ENCODE measurements at places on chromosomes 3 and 15.

GRCh38 chr15:48992545-48992944, 28.8 kb upstream of the SHC4 start:
- DNase-seq = no peak

GRCh38 chr3:156978481-156978961, 152.4 kb downstream of the LEKR1 start:
- no peak for DNase-seq

- DNase-seq = no peak
Observed at GRCh38 chr3:114741066-114741465, 406.0 kb downstream of the ZBTB20 start.

- DNase-seq = no peak
Observed at GRCh38 chr3:9223672-9224071, 25.8 kb downstream of the SRGAP3 start.

GRCh38 chr3:186991470-186991869, 61.1 kb downstream of the ST6GAL1 start:
- no peak for DNase-seq

GRCh38 chr15:33894193-33894592, 74.1 kb upstream of the CHRM5 start:
- no peak for DNase-seq

DNA sequence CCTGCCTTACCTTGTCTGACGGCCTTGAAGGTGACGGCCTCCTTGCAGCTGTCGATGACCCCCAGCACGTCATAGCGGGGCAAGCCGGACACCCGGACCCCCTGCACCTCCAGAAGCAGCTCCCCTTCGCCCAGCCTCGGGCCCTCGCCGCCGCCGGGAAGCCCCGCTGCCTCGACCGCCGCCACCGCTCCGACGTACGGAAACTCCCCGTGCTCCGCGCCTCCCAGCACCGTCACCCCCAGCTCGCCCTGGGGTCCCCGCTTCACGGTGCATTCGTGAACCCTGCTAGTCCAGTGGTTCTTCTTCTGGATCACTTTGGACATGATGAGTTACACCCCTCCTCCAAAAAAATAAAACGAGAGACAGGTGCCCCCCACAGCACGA, 740 bp downstream of the MAGI1 start:
- no peak for DNase-seq

DNA sequence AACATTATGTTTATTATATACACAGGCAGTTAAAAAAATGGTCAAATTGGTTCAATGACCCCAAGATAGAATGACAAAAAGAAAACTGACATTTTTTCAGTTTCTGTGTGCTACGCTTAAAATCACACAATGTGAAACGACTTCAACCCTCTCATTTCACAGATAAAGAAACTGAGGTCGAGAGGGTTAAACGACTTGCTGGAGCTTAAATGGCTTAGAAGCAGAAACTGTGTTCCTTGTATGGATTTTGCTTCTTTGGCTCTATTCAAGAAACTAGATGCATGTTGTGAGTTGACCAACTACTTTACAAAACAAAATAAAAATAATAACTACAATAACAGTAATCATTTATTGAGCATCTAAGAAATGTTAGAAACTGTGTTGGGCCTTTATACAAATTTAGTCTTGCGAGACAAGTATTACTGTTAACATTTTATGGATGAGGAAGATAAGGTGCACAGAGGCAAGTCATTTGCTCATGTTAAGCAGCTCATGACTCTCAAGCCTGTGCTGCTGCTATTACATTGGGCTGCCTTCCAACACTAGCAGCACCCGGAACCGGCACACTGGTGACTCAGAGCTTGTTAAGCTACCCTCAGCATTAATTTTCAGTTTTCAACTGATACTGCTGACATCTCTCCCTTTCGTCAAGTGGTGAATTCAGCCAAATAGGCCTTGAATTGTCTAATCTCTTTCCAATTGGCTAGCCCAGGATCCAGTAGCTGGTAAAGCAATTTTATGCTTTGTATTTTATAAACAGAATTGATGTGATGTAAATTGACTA, 487.6 kb downstream of the NAALADL2 start:
- DNase-seq = peak; percentile 32

GRCh38 chr3:144821583-144821982, 850.0 kb downstream of the DIPK2A start:
- DNase-seq = no peak

DNA sequence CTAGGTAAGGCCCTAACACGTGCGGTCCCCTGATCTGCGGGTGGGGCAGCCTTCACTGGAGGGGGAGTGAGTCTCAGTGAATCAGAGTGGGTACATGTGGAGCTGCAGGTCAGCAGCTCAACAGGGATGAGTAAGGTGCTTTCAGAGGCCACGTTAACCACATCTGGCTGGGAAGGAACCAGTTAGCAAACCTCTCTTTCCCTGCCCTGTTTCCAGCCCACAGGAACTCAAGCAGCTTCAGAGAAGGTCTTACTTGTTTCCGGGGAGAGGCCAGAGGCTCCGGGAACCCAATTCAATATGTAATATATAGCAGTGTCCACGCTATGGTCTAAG, 175.3 kb downstream of the XXYLT1 start:
- DNase-seq = no peak

- DNase-seq = no peak
Observed at GRCh38 chr15:51775967-51776816, 24.8 kb downstream of the TMOD2 start.

DNA sequence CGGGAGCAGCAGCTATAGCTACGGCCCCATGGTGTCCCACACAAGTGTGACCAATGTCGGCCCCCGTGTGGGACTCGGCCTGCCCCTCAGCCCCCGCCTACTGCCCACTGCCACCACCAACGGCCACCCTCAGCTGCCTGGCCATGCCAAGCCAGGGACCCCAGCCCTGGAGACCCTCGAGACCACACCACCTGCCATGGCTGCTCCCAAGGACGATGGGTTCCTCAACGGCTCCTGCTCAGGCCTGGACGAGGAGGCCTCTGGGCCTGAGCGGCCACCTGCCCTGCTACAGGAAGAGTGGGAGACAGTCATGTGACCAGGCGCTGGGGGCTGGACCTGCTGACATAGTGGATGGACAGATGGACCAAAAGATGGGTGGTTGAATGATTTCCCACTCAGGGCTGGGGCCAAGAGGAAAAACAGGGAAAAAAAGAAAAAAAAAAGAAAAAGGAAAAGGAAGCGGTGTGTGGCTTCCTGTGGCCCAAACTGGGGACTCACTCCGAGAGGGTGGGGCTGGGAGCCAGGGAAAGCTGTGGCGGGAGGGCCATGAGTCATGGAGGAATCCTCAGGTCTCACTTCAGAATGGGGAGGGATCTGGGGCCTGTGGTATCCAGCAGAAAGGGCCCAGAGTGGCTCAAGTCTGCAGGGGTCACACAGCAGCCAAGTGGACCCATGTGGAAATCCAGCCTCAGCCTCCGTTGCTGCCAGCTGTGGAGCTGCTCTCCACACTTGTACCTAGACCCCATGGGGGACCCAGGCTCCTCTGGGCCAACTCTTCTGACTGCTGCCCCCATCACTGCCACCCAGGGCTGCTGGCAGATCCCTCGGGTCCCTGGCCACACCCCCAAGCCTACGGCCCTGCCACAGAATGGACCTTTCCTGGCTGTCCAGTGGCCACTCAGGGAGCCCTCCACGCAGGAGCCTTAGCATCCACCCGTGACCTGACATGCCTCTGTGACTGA, 26.1 kb downstream of the PTH1R start:
- DNase-seq = no peak

Data from tibial nerve (tissue), 4 donors.